ENCODE measurements at places on chromosomes 7 and 10. TPM values are rescaled to one million over a fixed set of nuclear protein-coding genes. Genes with fewer than 3 reads are reported as not detected.

- DNase-seq = peak; percentile 13
- no peaks in the 10 kb centered on the region for H3K36me3 ChIP-seq
- peak overlapping the region; percentile 27 for H3K4me3 ChIP-seq
- no peaks in the 10 kb centered on the region for H3K27me3 ChIP-seq
These were observed 5.4 kb upstream of the TRPV6 start for GRCh38 chr7:142890874-142891485.

The LRRC18 gene
- not detected for total RNA-seq

The MYO1G gene
- 0.55 TPM for total RNA-seq

GRCh38 chr10:31574577-31574976 is 255.6 kb downstream of the ZEB1 start:
- H3K36me3 ChIP-seq = peaks cover 2% of the 10 kb centered on the region
- H3K4me3 ChIP-seq = no peak overlapping the region
- DNase-seq = no peak
- no peak overlapping the region for H3K27ac ChIP-seq
- no peaks in the 10 kb centered on the region for H3K4me1 ChIP-seq

The ARHGEF35 gene
- 19.2 TPM for total RNA-seq

GRCh38 chr7:107972941-107973376 is 30.0 kb downstream of the LAMB1 start:
- no peak overlapping the region for H3K4me3 ChIP-seq
- H3K36me3 ChIP-seq = peaks cover 23% of the 10 kb centered on the region
- no peak overlapping the region for H3K27ac ChIP-seq
- H3K27me3 ChIP-seq = no peaks in the 10 kb centered on the region

The SFRP4 gene
- total RNA-seq = not detected

DNA sequence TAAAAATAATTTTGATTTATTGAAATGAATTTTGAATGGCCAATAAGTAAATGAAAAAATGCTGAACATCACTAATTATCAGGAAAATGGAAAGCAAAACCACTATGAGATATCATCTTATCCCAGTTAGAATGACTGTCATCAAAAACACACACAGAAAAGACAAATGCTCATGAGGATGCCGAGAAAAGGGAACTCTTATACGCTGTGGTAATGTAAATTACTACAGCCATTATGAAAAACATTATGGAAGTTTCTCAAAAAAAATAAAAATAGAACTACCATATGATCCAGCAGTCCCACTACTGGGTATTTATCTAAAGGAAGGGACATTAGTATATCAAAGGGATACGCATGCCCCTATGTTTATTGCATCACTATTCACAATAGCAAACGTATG is 15.8 kb downstream of the SCIN start:
- H3K27me3 ChIP-seq = no peaks in the 10 kb centered on the region
- no peaks in the 10 kb centered on the region for H3K36me3 ChIP-seq
- no peaks in the 10 kb centered on the region for H3K4me1 ChIP-seq
- no peak overlapping the region for H3K4me3 ChIP-seq

GRCh38 chr7:51014811-51015210 is 232.1 kb upstream of the GRB10 start:
- no peak overlapping the region for H3K27ac ChIP-seq
- H3K4me3 ChIP-seq = no peak overlapping the region
- DNase-seq = no peak

- peaks cover 20% of the 10 kb centered on the region for H3K36me3 ChIP-seq
- H3K27me3 ChIP-seq = no peaks in the 10 kb centered on the region
- H3K4me3 ChIP-seq = no peak overlapping the region
These were observed 25.3 kb downstream of the DENND11 start for GRCh38 chr7:141676618-141677017.

DNA sequence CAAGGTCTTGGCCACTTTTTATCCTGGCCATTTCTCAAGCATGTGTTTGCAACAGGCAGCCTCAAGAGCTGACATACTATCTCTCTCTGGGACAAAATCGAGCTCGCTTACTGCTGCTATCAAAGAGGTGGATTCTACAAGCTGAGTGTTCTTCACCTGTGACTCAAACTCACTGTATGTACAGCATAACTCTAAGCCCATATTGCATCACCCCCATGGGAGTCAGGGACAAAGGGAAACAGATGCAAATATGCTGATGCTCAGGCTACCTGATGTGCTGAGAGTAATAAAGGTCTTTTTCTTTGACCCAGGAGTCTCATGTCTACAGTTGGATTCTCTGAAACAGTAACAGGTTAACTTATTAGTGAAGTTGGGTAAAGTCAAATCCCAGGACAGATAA is 45.2 kb downstream of the PCLO start:
- H3K27ac ChIP-seq = no peak overlapping the region
- DNase-seq = no peak
- H3K36me3 ChIP-seq = peaks cover 10% of the 10 kb centered on the region
- H3K4me3 ChIP-seq = no peak overlapping the region
- peaks cover 11% of the 10 kb centered on the region for H3K4me1 ChIP-seq

The NKX2-3 gene
- total RNA-seq = not detected

The CTAGE4 gene
- 6.2 TPM for total RNA-seq

DNA sequence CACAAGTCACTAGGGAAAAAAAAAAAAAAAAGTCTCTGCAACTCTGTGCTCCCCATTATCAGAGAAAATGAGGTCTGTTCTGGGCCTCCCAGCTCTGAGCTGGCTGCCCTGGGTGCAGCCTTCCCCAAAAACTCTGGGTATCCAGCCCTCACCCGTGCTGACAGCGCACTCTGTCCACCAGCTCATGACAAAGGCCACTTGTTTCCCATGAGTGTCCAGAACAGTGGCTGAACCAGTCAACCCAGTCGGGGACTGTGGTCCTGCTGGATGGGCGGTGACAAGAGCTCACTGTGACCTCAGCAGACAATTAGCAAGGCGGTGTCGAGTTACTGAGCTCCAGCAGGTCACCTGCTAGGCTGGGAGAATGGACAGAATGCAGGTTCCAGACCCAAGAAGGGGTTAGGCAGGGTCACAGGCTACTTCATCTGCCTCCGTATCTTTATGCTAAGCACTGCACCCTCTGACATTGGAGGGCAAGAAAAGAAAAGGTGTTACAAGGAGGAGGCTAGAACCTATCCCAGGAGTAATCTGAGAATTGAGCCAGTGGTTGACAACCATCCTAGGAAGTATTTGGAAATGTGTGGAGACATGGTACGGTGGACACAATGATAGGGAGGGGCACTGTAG is 37.2 kb downstream of the DLG5 start:
- H3K27me3 ChIP-seq = no peaks in the 10 kb centered on the region
- peak overlapping the region; percentile 30 for H3K4me3 ChIP-seq
- peak; percentile 92 for DNase-seq
- H3K4me1 ChIP-seq = peaks cover 16% of the 10 kb centered on the region
- peak overlapping the region; percentile 12 for H3K27ac ChIP-seq
- H3K36me3 ChIP-seq = no peaks in the 10 kb centered on the region

The CFAP46 gene
- 3.1 TPM for total RNA-seq

GRCh38 chr7:35705932-35706461 is 11.1 kb upstream of the HERPUD2 start:
- no peak overlapping the region for H3K27ac ChIP-seq
- H3K27me3 ChIP-seq = no peaks in the 10 kb centered on the region
- H3K4me1 ChIP-seq = no peaks in the 10 kb centered on the region
- no peak for DNase-seq
- no peaks in the 10 kb centered on the region for H3K36me3 ChIP-seq

The BAIAP2L1 gene
- total RNA-seq = 25.9 TPM

The FEZF1 gene
- total RNA-seq = 41.5 TPM

DNA sequence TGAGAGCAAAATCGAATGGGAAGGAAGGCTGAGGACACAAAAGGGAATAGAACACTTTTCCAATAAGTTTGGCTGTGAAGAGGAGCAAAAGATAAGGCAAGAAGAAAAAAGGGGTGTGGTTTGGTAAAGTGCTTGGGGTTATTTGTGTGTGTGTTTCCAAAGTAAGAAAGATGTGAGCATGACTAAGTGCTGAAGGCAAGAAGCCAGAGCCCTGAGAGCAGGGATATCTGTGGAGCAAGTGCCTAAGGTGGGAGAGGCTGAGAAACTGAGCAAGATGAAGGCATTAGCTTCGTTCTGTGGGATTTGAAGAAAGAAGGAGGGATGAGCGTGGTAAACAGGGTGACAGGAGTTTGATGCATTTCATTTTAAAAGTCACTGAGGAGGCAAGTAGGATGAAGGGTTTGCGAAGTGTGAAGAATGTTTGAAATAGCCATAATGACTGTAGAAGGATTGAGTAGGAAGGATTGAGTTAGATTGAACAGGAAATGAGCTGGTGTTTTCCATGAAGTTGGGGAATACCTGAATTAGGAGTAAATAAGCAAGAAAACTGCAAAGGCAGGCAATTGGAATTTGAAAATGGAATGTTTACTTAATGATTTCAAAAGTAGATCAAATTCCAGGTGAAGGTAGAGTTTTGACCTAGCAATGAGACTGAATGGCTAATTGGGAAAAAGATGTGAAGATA is 19.9 kb upstream of the SP4 start:
- H3K4me3 ChIP-seq = no peak overlapping the region
- H3K27ac ChIP-seq = no peak overlapping the region
- no peaks in the 10 kb centered on the region for H3K4me1 ChIP-seq
- DNase-seq = no peak
- no peaks in the 10 kb centered on the region for H3K27me3 ChIP-seq
- H3K36me3 ChIP-seq = no peaks in the 10 kb centered on the region

DNA sequence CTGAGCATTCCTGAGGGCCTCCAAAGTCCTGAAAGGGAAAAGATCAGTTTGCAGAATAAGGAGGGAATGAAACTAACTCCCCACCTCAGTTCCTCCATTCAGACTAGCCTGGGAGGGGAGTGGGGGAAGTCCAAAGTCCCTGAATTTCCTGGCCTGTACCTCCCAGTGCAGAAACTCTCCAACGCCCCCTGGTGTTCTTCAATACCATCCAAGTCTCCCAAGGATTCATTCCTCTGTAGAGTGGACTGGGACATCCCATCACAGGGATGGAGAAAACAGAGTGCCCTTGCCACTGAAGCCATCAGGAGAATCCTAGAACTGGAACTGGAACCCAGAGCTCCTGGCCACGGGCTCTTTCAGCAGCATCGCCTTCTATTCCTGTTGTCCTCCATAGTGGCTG is 1.6 kb upstream of the COL13A1 start:
- no peak overlapping the region for H3K27ac ChIP-seq
- DNase-seq = peak; percentile 76
- H3K27me3 ChIP-seq = peaks cover 8% of the 10 kb centered on the region

GRCh38 chr7:98399890-98400541 is 874 bp downstream of the BAIAP2L1 start:
- peak overlapping the region; percentile 69 for H3K4me3 ChIP-seq
- H3K4me1 ChIP-seq = no peaks in the 10 kb centered on the region
- no peaks in the 10 kb centered on the region for H3K27me3 ChIP-seq
- peaks cover 6% of the 10 kb centered on the region for H3K36me3 ChIP-seq
- no peak overlapping the region for H3K27ac ChIP-seq

- H3K4me1 ChIP-seq = no peaks in the 10 kb centered on the region
- no peak for DNase-seq
- H3K4me3 ChIP-seq = no peak overlapping the region
- H3K27ac ChIP-seq = no peak overlapping the region
These were observed 158.3 kb downstream of the ZNF438 start for GRCh38 chr10:30873411-30873810.

- H3K36me3 ChIP-seq = no peaks in the 10 kb centered on the region
- H3K4me3 ChIP-seq = no peak overlapping the region
- DNase-seq = no peak
- H3K27me3 ChIP-seq = no peaks in the 10 kb centered on the region
- no peak overlapping the region for H3K27ac ChIP-seq
These were observed 105.7 kb downstream of the ST8SIA6 start for GRCh38 chr10:17348501-17349349.

DNA sequence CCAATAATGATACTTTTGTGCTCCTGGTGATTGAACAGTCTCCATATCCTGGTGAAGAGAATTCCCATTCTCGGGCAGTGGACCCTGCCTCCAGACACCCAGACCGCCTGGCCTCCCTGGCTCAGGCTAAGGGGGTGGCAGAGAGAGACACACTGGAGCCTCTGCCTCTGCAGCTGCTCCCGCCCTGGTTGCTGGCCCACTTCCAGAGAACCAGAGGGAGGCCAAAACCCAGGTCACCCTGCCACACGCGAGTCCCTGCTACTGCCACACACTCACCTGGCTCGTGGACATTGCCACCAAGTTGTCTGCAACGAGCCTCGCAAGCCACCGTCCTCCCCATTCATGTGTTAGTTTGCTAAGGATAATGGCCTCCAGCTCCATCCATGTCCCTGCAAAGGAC is 221.8 kb downstream of the HPSE2 start:
- no peak for DNase-seq
- H3K27me3 ChIP-seq = no peaks in the 10 kb centered on the region
- H3K4me1 ChIP-seq = no peaks in the 10 kb centered on the region
- H3K4me3 ChIP-seq = no peak overlapping the region
- no peak overlapping the region for H3K27ac ChIP-seq

The DNTT gene
- total RNA-seq = not detected

GRCh38 chr10:102450124-102450373 is 1.3 kb downstream of the C10orf95 start:
- H3K27me3 ChIP-seq = 0 out of 2 replicates have a peak, but pooled peaks cover 2% of the 10 kb centered on the region
- no peak overlapping the region for H3K27ac ChIP-seq
- H3K4me3 ChIP-seq = peak overlapping the region; percentile 84
- peaks cover 7% of the 10 kb centered on the region for H3K4me1 ChIP-seq
- DNase-seq = no peak

The RNF32 gene
- 0.83 TPM for total RNA-seq

Measured in H9 (cell line).